Dermis blood vessel endothelial cell (primary cell): ENCODE measurements at places on chromosomes 11 and 22.

- DNase-seq, result peak; percentile 95
Measured at GRCh38 chr11:33899400-33900037, 7.6 kb upstream of the LMO2 start.

- no peak for DNase-seq
Measured at GRCh38 chr22:32480238-32480637, 5.6 kb downstream of the FBXO7 start.

DNA sequence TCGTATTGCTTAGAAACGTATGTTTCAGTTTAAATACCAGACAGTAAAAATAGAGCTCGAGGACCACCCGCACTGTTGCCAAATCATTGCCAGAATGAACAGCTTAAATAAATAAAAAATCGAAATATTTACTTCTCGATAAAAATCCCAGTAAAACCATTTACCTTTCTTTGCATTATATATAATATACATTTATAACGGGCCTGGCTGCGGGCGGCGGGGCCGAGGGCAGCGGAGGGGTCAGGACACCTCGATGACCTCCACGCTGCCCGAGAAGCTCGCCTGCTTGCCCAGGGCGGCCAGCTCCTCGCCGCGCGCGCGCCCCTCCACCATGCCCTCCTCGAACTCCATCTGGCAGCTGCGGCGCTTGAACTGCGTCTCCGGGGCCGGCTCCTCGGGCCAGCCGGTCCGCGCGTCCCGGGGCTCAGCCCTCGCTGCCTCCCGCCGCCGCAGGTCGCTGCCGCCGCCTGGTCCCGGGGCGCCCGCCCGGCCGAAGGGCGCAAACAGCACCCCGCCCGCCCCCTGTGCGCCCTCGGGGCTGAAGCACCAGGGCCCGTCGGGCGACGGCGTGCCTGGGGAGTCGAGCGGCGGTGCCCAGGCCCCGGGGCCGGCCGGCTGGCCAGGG, 15.7 kb downstream of the DUSP8 start:
- DNase-seq, result no peak

DNA sequence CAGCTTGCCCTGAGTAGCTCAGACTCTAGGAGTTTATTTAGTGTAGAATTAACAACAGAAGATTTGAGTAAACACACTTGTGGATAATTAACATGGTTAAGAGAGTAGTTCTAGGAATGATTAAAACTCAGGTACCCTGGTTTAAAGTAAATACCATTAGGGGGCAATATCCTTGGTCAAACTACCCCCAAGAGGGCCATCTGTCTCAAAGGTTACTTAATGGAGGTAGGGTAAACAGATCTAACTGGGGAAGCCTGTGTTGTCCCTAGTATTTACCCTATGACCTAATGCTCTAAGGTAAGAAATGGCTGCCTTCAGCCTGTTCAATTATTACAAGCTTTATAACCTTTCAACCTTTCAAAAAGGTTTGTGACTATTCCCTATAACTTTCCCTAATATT, 10.6 kb upstream of the GLYATL1 start:
- no peak for DNase-seq

GRCh38 chr11:61587951-61588727, 7.3 kb upstream of the SYT7 start:
- peak; percentile 25 for DNase-seq

- no peak for DNase-seq
Measured at GRCh38 chr11:132999516-132999915, 532.8 kb downstream of the OPCML start.

- DNase-seq, result no peak
Measured at GRCh38 chr11:119729581-119729927, 554 bp upstream of the NECTIN1 start.

GRCh38 chr11:3237119-3237518, 4.9 kb upstream of the MRGPRE start:
- DNase-seq, result no peak

DNA sequence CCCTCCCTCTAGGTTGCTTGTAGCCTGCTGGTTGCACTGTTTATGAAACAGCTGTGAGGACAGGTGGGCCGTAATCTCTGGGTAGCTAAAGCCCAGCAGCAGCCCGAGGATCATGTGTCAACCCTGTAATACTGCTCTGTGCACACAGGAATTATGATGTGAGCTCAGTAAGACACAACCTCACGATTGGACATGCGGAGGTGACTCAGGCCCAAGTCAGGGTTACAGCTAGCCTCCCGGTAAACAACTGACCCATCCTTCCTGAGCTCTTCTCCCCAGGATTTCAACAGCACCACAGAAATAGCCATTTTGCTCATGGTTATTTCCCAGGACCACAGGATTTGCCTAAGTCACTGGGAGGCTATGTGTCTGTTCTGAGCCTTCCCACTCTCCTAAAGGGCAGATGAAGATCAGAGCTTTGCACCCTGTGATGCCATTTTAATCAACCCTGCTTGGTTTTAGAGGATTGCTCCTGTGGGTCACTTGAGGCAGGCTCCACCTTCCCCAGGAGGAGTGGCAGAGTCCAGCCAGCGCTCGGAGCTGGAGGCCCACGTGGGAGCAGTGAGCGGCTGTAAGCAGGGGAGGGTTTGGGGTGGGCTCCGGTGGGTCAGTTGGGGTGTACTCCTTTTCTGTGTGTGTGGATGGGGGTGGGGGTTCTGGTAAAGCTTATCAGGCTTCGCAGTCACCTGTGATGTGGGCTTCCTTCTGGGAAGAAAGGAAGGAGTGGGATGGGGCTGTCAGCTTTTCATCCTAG, at the start of gene AMPD3:
Gene AMPD3 (plus strand): TSS at position 387 of the 754 bp plus-strand sequence. CDS start 6,256 bp downstream, outside the sequence.
- peak; percentile 24 for DNase-seq

DNA sequence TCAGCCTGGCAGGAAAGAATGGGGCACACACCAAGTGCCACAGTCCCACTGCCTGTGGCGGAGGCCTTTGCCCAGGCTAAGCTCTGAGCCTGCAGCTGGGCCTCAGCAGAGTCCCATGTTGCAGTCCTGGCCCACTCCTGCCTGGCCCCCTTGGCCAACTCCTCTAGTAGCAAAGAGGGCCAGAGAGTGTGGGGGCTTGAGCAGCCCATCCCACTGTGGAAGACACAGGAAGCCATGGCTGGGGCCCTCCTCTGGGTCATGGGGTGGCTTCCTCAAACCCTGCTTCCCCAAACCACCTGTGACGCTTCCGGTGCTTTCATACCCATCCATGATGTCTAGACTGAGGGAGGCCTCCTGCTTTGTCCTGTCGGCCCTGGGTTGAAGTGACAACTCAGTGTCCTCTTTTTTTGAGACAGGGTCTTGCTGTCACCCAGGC, 5.8 kb downstream of the RPS19BP1 start:
- DNase-seq, result no peak

DNA sequence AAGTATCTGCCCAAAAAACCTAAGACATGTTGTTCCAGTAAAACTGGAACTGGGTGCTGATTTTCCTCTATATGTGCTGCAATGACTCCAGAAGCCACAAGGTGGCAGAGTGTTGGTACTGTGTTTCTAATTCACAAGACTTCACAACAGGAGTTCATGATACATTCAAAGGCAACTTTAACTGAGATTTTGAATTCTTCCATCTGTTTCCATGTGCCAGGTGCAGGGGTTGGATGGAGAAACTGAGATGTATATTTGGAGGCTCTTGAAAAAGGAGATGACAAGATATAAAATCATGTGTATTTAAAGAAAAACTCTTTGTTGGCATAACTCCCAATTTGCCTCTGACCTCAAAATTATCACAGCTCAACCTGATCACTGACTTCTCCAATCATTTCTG, 1098.6 kb upstream of the CCDC90B start:
- DNase-seq, result peak; percentile 33

DNA sequence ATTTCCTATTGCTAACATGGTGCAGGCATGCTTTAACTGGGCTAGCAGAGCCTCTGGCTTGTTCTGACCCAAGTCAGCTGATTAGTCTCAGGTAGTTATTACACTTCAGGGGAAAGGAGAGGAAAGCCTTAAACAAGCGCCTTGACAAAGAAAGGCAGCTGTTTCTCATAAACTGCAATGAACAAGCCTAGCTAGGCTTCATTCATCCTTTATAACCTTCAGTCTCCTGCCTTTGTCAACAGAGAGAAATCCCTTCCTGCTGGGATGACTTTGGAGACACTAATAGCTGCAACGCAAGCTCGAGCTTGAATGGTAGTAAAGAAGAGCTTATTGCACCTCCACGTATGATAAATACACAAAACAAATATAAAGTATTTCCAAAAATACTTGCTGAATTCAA, 68.4 kb downstream of the CCDC34 start:
- no peak for DNase-seq

- no peak for DNase-seq
Measured at GRCh38 chr22:17217179-17217578, 2.1 kb downstream of the ADA2 start.
